A549 treated with Hydrocortisone at 1 μM for 4 hours (cell line): ENCODE measurements at places on chromosomes 13 and 19. TPM values are rescaled to one million over a fixed set of nuclear protein-coding genes. Genes with fewer than 3 reads are reported as not detected.

ADPRHL1 gene
- total RNA-seq = 14.4 to 18.4 TPM (median 14.5 TPM) in 5 replicates

MBD3L3 gene
- 0.12 TPM in 1 of 5 replicates, not detected in the others for total RNA-seq

KLF1 gene
- total RNA-seq = 0.06 to 0.08 TPM in 2 of 5 replicates, not detected in the others

GPC5 gene
- total RNA-seq = not detected in 5 replicates

CLDND2 gene
- 3.7 to 13.8 TPM (median 12.5 TPM) in 5 replicates for total RNA-seq

ZNF547 gene
- total RNA-seq = 1.0 to 2.5 TPM (median 1.4 TPM) in 5 replicates

C5AR2 gene
- 8.7 to 15.7 TPM (median 10.6 TPM) in 5 replicates for total RNA-seq

CABP5 gene
- total RNA-seq = not detected in 5 replicates

MTUS2 gene
- 0.01 to 0.08 TPM (median 0.02 TPM) in 3 of 5 replicates, not detected in the others for total RNA-seq

TNFSF13B gene
- 0.06 to 0.14 TPM in 2 of 5 replicates, not detected in the others for total RNA-seq

APLP1 gene
- 68.9 to 98.3 TPM (median 90.2 TPM) in 5 replicates for total RNA-seq

TMEM150B gene
- 0.20 TPM in 1 of 5 replicates, not detected in the others for total RNA-seq
